ENCODE measurements at places on chromosomes 1 and 21.
A peak's percentile ranks its signal among the peaks of the same experiment; 100 is the strongest.

- DNase-seq: peak; percentile 76
Observed at GRCh38 chr1:210558302-210558701, 229.6 kb downstream of the HHAT start.

- DNase-seq: no peak
Observed at GRCh38 chr1:159196543-159196942, 8.1 kb upstream of the ACKR1 start.

GRCh38 chr1:40381268-40382107, 8.0 kb downstream of the SMAP2 start:
- DNase-seq: no peak

DNA sequence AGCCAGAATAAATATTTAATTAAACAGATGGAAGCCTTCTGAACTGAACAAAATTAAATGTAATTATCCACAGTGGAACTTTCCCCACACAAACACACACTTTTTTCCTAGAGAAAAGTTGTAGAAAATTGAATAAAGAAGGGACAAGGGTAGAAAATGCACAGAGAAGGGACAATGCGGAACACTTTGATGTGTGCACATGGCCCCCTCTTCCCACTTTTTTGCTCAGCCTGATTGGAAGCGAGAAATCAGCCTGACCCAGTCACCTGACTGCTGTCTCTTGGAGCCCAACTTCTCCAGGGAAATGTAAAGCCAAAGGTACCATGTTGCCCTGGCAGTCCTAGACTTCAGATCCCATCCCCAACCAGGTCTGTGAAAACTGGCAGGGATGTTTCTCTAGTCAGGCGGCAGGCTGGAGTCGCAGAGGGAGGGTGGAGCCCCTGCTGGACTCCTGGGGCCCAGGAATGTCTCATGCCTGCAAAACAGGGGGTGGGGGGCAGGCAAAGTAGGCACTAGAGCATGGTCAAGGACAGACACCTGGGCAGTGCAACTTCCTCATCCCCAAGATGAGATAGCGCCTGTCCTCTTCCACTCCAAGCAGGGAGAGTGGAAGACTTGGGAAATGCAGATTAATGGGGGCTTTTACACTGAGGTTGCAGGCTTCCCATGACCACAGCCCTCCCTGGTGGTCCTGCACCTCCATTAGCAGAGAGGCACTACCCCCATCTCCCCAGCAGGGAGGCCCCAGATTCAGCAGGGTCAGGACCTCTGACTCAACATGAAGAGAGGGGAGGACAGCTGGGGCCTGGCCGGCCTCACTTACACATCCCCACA, 2.8 kb downstream of the CERS2 start:
- DNase-seq: no peak

- DNase-seq: peak; percentile 50
Observed at GRCh38 chr1:226985239-226985838, 45.2 kb downstream of the COQ8A start.

GRCh38 chr21:43767984-43768867, 7.9 kb downstream of the CSTB start:
- DNase-seq: peak; percentile 45

GRCh38 chr1:197464044-197464443, 196.0 kb downstream of the CRB1 start:
- no peak for DNase-seq

DNA sequence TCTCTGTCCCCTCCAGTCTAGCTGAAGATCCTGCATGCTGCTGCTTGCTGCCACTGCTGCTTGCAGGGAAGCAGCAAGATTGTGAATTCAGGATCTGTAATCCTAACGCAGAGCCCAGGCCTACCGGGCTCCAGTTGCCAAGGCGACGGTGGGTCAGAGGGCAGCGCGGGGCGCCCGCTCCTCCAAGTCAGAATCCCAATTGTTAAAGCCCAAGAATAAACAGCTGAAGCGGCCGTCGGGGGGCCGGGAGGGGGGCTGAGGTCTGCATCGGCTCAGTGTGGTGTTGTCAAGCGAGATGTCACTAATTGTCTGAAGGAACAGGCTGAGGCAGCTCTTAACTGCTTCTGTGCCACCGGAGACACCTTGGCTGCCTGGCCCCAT, 36.8 kb downstream of the AHDC1 start:
- DNase-seq: peak; percentile 42

- no peak for DNase-seq
Observed at GRCh38 chr1:156437037-156437867, 63.3 kb downstream of the MEF2D start.

DNA sequence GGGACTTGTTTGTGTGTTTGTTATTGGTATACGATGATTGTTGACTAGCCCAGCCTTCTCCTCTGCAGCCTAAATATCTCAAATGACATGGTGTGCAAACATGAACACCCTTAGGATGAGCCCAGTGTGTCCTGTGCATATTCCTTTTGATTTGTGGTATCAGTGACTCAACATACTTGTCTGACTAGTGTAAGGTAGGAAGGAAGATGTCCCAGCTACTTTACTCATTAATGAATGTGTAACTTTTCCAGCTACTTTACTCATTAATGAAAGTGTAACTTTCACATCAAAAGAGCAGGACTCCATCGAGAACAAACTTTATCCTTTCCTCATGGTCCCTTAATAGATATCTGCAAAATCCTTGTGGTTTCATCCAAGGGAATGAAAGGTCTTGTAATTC, 2.7 kb upstream of the ZNF692 start:
- no peak for DNase-seq

GRCh38 chr1:183607322-183607980, 17.2 kb upstream of the NCF2 start:
- no peak for DNase-seq

- DNase-seq: peak; percentile 61
Observed at GRCh38 chr1:64933296-64934070, 32.9 kb downstream of the JAK1 start.

- peak; percentile 69 for DNase-seq
Observed at GRCh38 chr1:41474490-41475271, 9.8 kb downstream of the EDN2 start.

- DNase-seq: no peak
Observed at GRCh38 chr1:10497109-10497508, 22.4 kb downstream of the PEX14 start.

- DNase-seq: no peak
Observed at GRCh38 chr21:32137931-32138330, 140.9 kb downstream of the MIS18A start.

DNA sequence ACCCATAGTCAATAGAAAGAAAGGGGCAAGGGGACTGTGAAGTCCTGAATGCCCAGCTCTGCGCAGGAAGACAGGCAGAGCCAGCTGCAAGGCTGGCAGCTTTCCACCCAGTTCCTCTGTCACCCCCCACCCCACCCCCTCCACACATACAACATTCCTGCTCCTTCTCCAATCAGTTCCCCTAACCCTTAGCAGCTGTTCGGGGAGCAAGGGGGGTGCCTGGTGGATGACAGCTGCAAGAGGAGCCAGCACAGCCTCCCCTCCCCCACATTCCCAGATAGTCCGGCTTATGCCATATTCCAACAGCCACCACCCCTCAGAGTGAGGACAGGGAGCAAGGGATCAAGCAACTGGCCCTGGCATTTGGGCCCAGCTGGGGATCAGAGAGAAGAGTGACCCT, 9.7 kb downstream of the ARHGEF2 start:
- peak; percentile 66 for DNase-seq

GRCh38 chr1:172405912-172406311, 14.6 kb upstream of the C1orf105 start:
- DNase-seq: no peak

- no peak for DNase-seq
Observed at GRCh38 chr1:2449636-2450454, 26.2 kb upstream of the PLCH2 start.

DNA sequence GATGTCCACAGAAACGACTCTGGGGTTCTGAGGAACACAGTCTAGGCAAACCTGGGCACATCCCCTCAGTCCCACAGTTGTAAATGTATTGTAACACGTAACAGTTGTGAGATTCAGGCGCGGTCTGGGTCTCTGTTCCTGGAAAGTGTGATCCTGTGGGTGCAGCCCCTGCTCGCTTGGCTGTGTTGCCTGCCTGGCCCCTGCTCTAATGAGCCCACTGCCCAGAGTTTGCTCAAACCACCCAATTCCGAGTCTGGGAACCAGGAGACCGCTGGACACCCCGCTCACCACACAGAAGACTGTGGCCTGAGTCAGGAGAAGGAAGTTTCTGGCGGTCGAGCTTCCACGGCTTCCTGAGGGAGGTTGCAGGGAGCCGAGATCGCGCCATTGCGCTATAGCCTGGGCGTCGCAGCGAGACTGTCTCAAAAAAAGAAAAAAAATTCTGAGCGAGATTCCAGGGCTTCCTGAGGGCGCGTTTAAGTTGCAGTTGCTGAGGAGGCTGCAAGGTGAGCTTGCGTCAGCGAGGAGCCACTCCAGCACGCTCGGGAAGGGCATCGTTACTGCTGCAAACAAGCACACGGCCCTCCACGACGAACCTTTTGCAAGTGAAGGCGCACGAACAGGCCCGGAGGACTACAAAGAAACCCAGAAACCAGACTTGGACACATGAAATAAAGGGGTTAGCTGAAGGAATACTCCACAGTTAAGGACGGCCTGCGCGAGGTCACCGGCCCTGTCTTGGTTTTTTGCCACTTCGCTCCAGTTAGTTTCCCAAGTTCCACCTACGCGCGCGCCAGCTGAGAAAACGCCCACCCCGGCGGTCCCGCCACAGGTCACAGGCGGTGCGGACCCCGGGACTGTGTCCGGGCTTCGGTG, 1.1 kb downstream of the C21orf58 start:
- DNase-seq: peak; percentile 58

DNA sequence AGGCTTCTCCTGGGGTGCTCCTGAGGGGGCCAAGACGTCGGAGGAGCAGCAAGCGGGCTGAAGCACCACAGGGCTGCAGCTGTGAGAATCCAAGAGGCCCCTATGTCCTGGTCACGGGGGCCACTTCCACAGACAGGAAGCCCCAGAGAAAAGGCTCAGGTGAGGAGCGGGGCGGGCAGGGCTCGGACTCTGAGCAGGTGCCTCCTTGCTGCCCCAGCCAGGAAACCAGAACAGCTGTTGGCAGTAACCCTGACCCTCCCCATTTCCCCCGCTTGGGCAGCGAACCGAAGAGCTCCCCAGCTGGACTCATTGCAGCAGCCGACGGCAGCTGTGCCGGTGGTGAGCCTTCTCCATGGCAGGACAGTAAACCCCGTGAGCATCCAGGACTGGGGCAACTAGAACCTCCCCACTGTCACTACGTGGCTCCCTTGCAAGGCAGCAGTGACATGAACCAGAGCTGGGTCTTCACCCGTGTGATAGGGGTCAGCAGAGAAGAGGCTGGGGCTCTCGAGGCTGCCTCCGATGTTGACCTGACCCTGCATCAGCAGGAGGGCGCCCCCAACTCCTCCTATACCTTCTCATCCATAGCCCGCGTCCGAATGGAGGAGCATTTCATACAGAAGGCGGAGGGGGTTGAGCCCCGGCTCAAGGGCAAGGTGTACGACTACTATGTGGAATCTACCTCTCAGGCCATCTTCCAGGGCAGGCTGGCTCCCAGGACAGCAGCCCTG, 625 bp downstream of the KLHDC7A start:
- no peak for DNase-seq

DNA sequence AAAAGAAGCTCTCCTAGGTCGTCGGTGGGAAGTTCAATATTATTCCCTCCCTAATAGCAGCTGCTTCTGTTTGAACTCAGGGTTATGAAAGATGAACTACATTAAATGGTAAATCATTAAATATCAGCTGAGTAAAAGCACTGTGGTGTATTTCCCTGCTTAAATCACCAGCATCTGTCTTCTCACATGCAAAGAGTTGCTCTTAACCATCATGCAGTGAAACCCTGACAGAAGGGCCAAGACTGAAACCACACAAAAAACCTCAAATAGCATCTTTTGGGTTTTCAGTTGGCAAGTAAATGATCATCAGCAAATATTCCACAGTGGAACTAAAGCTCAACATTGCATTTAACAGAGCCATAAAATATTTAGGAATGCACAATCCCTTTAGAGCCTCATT, 380.0 kb upstream of the ADGRL2 start:
- no peak for DNase-seq

- no peak for DNase-seq
Observed at GRCh38 chr1:50750021-50750619, 209.9 kb downstream of the FAF1 start.

DNA sequence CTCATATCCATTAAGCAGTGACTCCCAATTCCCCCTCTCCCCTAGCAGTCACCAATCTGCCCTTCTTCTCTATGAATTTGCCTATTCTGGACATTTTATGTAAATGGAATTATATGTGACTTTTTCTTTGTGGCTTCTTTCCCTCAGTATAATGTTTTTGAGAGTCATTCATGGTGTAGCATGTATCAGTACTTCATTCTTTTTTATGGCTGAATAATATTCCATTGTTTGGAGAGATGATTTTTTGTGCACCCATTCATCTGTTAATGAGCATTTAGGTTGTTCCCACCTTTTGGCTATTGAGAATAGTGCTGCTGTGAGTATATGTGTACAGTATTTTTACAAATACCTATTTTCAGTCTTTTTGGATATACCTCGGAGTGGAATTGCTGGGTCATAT, 19.5 kb downstream of the OTUD3 start:
- DNase-seq: no peak

DNA sequence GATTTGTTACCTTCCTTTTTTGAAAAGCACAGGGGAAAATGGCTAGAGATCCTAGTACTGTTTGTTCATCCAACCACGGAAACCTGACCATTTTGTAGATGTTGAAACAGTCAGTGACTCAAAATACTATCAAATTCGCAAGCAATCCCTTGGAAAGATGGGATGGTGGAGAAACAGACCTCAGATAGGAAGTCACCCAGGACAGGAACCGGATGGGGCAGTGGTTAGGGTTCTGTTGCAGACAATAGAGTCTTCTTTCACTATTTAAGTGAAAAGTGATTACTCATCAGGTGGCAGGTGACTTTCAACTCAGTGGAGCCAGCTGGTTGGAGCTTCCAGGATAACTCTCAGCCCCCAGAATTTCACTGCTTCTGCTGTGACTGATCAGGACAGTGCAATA, 17.0 kb downstream of the LHX4 start:
- DNase-seq: no peak

- DNase-seq: no peak
Observed at GRCh38 chr21:35819134-35819533, 241.2 kb downstream of the SETD4 start.

DNA sequence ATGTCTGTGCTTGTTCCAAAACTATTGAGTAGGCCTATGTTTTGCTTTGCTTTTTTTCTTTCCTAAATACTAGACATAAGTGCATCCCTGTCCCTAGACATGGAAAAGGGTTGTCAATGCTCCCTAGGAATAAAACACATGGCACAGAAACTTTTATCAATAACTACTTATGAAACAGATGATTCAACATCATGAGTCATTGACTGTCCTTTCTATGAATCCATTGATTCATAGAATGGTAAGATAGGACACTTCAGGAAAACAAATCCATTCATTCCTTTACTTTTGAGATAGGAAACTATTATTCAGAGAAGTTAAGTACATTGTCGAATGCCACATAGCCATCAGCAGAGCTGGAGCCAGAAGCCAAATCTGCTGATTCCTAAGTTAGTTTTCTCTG, 147.5 kb downstream of the TSEN15 start:
- DNase-seq: no peak

- no peak for DNase-seq
Observed at GRCh38 chr1:192933744-192934143, 124.9 kb downstream of the RGS2 start.

DNA sequence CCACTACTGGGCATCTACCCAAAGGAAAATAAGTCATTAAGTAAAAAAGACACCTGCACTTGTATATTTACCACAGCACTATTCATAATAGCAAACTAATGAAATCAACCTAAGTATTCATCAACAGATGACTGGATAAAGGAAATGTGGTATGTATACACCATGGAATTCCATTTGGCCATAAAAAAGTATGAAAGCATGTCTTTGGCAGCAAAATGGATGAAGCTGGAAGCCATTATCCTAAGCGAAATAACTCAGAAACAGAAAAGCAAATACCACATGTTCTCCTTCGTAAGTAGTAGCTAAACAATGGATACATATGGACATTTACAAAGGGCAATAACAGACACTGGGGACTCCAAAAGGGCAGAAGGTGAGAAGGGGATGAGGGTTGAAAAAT, 485.7 kb upstream of the BRINP3 start:
- no peak for DNase-seq
